Lung microvascular endothelial cell (primary cell): ENCODE measurements at places on chromosomes 3 and 15. TPM values are rescaled to one million over a fixed set of nuclear protein-coding genes. Genes with fewer than 3 reads are reported as not detected.
A peak's percentile ranks its signal among the peaks of the same experiment; 100 is the strongest.

GHSR gene
- not detected in 2 replicates for total RNA-seq

LIPH gene
- total RNA-seq, result not detected in 2 replicates

CDV3 gene
- total RNA-seq, result 141 and 168 TPM in 2 replicates

XCR1 gene
- total RNA-seq, result not detected in 2 replicates

CYP8B1 gene
- total RNA-seq, result not detected in 2 replicates

CCR3 gene
- not detected in 2 replicates for total RNA-seq

CA12 gene
- 0.22 and 0.40 TPM in 2 replicates for total RNA-seq

FOXL2 gene
- under 0.01 TPM in 1 of 2 replicates, not detected in the other for total RNA-seq

NEK10 gene
- total RNA-seq, result 1.1 and 1.4 TPM in 2 replicates

MYO5C gene
- 7.4 and 8.5 TPM in 2 replicates for total RNA-seq

PTH1R gene
- under 0.01 TPM in 1 of 2 replicates, not detected in the other for total RNA-seq

PLSCR2 gene
- total RNA-seq, result not detected in 2 replicates

GOLGA8B gene
- 4.1 and 4.8 TPM in 2 replicates for total RNA-seq

DNA sequence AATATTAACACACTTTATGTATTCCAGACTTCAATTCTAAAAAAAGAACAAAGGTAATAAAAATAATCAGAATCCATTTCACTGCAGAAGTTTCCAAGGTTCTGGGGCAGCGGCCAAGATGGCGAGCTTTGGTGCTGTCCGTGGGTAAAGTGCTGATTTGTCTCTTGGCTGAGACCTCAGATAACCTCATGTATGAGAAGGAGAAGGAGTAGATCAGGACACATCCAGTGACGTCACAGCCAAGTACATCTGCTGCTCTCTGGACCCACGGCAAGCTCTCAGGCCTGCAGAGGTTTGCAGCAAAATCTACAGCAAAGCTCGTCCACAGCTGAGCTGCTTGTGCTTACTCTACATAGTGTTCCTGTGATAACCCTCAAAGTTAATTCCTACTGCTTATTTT, 165.7 kb downstream of the MAGI1 start:
- no peak for DNase-seq

GRCh38 chr3:11328196-11328945, 56.2 kb downstream of the ATG7 start:
- peak; percentile 68 for DNase-seq

DNA sequence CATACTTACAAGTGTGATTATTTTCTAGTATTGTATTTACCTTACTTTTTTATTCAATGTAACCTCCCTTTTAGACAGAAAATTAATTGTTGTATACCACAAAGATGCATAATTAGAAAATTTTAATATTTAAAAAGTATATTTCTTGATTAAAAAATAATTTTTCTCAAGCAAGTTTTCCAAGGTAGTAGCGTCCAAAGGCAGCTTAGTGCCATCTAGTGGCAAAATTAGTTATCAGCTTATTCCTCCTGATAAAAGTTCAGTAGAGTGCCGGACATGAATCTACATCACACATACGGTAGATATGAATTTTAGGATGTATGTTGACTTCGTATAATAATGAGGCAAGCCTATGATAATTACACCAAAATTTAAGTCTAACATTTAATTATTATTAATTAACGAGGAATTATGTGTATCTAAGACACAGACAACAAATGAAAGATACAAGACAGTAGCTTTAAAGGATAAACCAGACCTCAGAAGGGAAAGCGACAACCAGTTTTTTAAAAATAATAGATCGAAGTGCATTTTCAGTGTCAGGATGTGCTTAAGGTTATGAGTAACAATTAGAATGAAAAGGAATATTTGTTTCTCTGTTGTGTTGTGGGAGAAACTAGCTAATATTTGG, 405.9 kb downstream of the ROBO1 start:
- peak; percentile 29 for DNase-seq

DNA sequence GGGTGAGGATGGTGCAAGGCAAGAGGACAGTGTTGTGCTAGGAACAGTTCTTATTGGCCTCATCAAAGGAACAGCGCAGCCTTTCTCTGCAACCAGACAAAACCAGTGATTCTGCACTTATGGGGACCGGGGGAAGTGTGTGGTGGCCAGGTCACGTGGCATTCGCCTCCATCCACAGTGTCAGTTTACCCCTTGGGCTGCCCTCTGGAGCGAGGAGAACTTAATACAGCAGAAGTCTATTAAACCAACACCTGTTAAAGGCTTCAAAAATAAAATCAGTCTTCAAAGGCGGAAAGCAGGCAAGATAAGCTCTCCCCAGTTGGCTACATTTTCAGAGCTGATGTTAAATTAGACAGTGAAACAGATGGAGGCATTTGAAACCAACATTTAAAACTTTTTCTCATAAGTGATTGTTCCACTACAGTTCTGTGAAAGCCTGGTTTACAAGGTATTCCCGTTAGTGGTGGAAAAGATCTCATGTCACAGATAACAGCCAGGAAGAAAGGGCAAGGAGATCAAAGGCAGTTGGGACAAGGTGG, 75.2 kb downstream of the LRIG1 start:
- no peak for DNase-seq

DNA sequence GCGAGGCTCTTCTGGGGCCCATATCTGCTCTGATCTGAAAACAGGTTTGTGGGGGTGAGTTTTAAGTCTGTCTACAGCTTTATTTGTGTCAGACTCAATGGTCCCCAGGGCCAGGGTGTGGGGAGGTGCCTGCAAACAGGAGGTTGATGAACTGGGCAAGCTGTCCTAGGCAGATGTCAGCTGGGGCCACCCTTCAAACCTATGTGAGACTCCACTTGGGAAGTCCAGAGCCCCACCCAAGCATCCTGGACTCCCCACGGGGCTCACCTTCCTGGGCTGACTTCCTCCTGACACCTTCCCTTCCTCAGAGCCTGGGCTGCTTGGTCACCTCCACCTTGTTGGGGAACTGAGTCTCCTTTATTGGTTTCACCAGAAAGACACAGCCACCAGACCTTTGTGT, 8.6 kb upstream of the LYSMD4 start:
- no peak for DNase-seq

- no peak for DNase-seq
Measured at GRCh38 chr15:58277333-58277732, 139.2 kb downstream of the AQP9 start.

DNA sequence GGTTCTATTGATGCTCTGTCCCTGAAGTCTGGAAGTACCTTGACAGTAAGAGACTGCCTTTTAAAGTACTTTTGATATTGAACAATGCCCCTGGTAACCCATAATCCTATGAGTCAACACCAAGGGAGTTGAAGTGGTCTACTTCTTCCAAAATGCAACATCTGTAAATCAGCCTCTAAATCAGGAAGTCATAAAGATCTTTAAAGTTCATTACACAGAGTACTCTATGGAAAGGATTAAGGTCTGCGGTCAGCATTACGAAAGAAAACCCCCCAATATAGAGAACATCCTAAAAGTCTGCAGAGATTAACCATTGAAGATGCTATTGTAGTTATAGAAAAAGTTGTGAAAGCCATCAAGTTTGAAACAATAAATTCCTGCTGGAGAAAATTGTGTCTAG, 52.7 kb upstream of the CMC1 start:
- DNase-seq, result no peak

DNA sequence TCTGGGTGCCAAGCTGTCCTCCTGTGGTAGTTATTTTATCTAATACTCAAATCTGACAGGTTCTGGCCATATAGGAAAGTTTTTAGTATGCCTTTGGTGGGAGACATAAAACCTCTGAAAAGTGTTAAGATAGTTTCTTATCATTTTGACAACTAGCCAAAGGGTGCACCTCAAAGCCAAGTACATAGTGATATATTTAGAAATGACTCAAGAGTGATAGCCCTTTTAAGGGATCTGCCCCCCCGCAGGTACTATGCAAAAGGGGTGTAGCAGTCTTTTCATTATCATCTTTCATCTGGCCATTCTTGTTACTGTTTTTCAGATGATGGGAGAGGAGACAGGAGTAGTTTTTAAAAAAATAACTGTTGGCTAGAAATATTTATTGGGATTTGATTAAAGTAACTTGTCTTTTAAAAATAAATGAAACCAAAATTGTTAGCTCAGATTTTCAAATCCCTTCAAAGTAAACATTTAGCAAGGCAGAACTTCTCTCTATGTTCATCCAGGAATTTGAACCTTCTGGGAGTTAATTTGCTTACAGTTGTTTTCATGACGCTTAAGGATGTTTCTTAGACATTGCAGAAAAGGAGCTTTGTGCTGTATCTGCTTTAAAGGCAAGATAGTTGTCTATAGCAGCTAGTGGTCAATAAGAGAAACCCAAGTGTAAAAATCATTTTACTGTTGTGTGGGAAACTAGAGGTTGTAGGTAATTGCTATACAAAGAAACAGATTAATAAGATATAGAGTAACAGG, 5.1 kb downstream of the PHLDB2 start:
- no peak for DNase-seq

GRCh38 chr3:184334470-184335158, 2.8 kb upstream of the FAM131A start:
- DNase-seq, result peak; percentile 34

GRCh38 chr3:63004448-63004847, 129.2 kb upstream of the CADPS start:
- DNase-seq, result no peak

- no peak for DNase-seq
Measured at GRCh38 chr3:169686266-169686665, 22.8 kb upstream of the MECOM start.

- DNase-seq, result no peak
Measured at GRCh38 chr15:30827625-30828303, 76.0 kb upstream of the FAN1 start.

DNA sequence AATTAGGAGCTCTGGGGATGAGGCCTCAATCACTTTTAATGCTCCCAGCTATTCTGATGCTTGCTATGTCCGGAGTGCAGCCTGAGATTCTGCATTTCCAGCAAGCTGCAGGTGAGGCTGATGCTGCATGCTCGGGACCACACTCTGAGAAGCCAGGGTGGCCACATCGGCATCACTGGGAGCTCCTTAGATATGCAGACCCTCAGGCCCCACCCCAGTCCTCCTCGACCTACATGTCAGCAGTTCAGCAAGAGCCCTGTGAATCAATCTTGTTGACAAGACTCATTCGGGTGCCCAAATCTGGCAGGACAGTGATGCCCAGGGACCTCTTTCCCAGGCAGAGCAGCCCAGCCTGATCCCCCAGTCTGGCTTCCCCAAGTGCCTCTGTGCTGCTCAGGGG, 44.1 kb upstream of the LCTL start:
- no peak for DNase-seq

DNA sequence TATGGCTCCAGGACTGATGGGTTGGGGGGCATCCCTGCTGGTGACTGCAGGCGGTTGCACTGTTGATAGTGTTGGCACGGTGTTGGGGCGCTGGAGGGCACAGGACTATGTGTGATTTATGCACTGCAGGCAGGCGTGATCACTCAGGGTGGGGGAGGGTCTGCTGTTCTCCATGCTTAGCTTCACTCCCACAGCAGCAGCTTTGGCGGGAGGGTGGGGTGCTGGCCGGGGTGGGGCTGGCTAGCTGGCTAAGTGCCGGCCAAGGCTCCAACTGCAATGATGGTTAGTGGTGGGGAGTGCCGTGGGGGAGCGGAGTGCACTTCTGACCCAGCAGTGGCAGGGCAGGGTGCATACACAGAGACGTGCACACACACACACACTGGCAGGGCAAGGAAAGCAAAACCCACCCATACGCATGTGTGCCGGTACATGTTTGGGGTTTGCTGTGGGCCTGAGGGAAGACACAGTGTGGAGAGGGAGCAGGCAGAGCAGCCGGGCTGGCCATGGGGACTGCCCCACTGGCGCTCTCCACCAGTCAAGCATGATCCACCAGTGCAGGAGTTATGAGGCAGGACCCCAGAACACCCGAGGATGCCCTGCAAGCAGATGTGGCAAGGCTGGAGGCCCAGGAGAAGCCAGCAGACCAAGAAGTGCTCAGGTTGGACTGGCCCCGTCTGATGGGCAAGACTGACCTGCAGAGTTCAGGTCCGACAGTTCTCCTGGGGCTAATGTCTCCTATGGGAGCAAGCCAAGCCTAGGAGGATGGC, 16.5 kb upstream of the FGF7 start:
- no peak for DNase-seq

DNA sequence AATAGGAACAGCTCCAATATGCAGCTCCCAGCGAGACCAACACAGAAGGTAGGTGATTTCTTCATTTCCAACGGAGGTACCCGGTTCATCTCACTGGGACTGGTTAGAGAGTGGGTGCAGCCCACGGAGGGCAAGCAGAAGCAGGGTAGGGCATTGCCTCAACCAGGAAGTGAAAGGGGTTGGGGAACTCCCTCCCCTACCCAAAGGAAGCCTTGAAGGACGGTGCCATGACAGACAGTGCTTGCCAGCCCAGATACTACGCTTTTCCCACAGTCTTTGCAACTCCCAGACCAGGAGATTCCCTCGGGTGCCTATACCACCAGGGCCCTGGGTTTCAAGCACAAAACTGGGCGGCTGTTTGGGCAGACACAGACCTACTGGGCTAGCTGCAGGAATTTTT, 576.9 kb upstream of the NECTIN3 start:
- DNase-seq, result no peak

DNA sequence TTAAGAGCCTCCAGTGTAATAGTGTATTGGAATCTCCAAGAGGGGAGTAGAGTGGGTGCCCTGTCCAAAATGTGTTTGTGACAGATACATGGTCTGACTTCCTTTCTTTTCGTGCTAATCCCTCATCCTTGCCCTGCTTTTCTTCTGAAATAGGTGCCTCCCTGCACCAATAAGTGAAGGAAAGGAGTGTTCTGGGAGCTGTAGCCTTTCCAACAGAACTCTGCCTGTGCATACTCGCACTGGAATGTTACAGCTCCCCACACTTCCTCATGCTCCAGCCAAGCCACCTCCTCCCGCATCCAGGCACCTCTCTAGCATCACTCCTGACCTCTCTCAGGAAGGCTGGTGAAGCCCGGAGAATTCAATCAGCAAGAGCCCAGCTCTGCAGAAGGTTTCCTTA, 478.0 kb downstream of the GABRG3 start:
- no peak for DNase-seq

DNA sequence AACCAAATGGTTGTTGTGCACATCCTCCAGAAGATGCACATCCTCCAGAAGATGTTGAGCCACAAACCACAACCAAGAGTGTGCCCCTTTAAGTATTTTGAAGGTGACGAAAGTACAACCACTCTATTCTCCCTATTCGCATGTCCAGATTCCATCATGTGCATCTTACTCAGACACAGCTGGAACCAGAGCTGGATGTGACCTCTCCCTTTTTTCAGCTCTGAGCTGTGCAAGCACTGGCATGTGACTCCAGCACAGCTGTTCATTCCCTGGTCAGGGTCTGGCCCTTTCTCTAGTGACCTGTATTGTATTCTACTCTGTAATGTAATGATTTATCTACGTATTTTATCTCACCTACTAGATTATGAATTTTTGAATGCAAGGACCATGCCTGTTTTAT, 29.3 kb upstream of the DLG1 start:
- DNase-seq, result peak; percentile 21

GRCh38 chr3:85007195-85008094, 48.7 kb downstream of the CADM2 start:
- no peak for DNase-seq

GRCh38 chr3:20546636-20547035, 360.6 kb upstream of the SGO1 start:
- DNase-seq, result no peak

DNA sequence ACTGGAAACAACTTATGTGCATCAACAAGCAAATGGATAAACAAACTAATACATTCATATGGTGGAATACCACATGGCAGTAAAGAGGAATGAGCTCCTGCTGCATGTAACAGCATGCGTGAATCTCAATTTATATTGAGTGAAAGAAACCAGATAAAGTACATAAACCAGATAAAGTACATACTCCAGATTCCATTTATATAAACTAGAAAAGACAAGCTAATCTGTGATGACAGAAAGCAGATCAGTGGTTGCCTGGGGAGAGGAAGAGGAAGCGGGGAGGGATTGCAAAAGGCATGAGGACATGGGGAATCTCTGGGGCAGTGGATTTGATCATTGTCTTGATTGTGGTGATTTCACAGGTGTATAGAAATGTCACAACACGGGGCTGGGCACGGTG, 34.2 kb downstream of the LIMD1 start:
- DNase-seq, result no peak

- no peak for DNase-seq
Measured at GRCh38 chr3:174937478-174937877, 78.3 kb downstream of the NAALADL2 start.
